ENCODE measurements at places on chromosomes 5 and 9.

DNA sequence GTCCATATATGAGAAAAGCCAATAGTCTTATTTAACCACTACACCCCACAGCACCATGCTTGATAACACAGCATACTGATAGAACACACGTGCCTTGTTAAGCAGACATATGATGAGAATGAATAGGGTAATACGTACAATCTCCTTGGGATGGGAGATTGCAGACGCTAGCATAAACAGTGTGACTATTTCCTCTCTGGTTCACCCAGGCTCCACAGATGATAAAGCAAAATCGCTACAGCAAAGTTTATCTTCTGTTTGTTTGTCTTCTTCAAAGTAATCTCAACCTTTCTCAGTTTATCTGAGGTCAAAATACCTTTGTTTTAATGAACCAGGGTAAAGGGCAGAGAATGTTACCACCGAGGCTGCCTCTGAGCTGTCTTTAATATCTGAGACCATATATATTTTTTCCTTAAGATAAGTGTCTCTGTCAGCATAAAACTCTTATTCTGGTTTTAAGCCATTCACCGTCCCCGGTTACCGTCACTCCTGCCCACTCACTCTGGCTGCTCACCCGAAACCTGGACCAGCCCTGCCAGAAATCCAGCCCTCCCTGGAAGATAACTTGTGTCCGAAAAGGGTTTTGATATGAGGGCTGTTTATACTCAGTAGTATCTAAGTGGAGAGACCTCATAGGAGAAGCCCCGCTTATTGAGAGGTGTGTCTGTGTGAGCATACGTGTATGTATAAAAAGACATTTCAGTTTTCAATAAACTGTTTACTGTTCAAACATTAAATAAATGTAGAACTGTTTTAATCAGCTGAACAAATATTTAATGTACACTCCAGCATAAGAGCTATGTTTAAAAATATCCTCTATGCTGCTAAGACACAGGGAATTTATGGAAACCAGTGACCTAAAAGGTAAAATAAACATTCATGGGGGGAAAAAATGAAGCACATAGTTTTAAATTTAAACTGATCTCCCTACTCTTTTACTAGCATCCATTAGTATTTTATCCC lies 465.4 kb downstream of the RASEF start:
- no peak for DNase-seq

GRCh38 chr5:1974501-1975405 lies 92.0 kb upstream of the IRX4 start:
- DNase-seq: no peak

GRCh38 chr9:17739736-17740135 lies 160.9 kb downstream of the SH3GL2 start:
- DNase-seq: no peak

- no peak for DNase-seq
Observed at GRCh38 chr9:257957-258356, 43.3 kb downstream of the DOCK8 start.

DNA sequence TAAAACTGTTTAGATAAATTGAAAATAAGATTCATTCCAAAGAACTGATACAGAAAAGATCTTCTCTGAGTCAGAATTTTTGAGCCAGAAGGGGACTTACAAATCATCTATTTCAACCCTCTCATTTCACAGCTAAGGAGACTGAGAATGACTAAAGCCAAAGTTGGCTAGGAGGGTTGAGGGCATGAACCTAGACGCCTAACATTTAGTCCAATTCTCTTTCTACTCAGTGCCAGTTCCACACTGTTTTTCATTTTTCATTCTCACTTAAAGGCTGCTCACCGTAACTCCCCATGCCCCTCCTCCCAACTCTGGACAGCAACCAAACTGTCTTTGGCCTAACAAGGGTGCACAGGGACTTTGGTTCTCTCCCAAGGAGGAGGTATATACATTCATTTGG lies 364.0 kb downstream of the NDUFS4 start:
- DNase-seq: no peak

DNA sequence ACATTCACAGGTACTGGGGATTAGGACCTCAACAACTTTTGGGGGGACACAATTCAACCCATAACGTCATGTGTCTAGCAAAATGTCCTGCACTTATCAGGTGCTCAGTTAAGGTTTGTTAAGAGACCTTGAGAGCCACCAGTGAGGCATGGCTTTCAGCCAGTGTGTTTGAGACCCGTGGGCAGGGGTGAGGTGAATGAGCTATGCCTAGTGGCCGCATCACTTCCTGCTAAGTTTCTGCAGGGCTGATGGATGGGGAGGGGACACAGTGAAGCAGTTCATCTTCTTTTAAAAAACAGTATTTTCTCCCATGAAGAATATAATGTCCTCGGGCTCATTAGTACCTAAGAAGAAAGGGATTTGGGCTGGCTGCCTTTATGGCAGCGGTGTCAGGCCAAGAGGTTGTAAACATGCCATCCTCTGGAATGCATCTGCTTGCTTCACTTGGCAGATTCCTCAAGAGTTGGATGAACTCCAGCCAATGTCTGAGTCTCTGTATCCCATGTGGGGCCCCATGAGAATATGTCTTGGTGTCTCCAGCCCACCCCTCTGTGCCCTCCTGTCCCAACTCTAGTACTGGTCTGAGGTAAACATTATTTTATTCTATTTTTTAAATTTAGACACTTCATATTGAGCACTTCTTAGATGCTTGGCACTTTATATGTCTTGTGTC lies 282.2 kb downstream of the CWC27 start:
- no peak for DNase-seq

GRCh38 chr5:138792195-138792790 lies 39.1 kb downstream of the CTNNA1 start:
- DNase-seq: no peak

DNA sequence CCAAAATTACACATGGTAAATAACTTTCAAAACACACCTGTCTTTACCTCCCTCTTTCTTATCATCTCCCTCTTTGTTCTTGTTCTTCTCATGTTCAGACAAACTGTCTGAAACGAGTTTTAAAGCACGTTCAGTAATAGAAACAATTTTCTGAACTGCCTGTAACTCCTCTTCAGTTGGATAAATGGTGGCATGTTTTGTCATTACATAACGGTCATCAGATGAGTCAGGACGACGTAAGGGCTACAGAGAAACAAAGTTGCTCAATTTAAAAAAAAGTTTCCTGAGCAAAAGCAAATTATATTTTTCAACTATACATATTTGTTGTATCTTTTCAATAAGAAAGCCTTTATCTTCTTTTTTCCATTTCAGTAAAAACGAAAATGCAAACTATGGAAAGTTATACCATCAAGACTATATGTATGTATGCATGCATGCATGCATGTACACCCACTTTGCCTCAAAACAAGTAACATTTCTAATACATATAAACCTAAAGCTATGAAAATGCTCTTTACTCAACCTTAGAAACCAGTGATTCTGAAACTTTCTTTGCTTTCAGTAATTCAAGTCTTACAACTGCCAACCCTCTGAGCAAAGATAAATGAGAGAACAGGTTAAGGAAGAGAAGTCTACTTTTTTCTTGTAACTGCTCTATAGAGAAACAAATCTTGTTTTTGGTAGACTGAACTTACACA lies 56.0 kb downstream of the ZFR start:
- no peak for DNase-seq

GRCh38 chr9:26665666-26666065 lies 226.9 kb downstream of the CAAP1 start:
- no peak for DNase-seq

GRCh38 chr5:164091836-164092235 lies 586.4 kb downstream of the MAT2B start:
- DNase-seq: no peak

GRCh38 chr5:64165500-64166200 lies at the start of gene RNF180:
RNF180 (plus strand) TSS chr5:64165843; CDS start chr5:64200808, 34,965 bp downstream.
- DNase-seq: no peak

DNA sequence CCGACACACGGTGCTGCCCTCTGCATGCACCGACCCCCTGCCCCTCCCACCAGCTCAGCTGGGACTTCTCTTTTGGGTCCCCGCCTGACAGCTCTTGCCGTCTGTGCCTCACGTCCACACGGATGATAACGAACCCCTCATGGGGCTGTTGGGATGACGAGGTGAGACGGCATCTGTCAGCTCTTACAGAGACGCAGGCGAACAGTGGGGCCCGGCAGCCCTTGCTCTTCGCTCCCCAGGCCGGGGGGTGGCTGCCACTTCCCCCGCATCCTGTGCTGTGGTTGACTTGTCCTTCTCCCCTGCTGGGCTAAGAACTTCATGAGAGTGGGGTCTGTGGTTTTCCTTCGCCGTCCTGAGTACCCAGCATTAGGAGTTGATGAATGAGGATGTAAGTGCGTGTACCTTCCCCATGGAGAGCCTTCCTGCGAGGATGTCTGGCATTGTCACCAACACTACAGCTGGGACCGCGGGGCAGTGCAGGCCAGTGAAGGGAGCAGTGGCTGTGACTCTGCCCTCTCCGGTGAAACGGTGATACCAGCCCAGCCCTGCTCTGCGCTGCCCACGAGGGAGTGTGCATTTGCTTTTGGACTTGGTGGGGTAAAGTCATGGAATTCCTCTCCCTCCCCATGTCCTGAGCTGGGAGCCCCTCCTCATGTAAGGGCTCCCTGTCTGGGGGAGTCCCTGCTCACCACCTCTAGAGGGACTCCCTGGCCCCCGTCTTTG lies 23.2 kb downstream of the HK3 start:
- DNase-seq: no peak

- DNase-seq: no peak
Observed at GRCh38 chr5:145915970-145916638, 20.3 kb upstream of the SH3RF2 start.

- DNase-seq: no peak
Observed at GRCh38 chr9:134053401-134053871, 14.4 kb downstream of the BRD3 start.

- DNase-seq: no peak
Observed at GRCh38 chr5:149089796-149090195, 26.9 kb upstream of the SH3TC2 start.

DNA sequence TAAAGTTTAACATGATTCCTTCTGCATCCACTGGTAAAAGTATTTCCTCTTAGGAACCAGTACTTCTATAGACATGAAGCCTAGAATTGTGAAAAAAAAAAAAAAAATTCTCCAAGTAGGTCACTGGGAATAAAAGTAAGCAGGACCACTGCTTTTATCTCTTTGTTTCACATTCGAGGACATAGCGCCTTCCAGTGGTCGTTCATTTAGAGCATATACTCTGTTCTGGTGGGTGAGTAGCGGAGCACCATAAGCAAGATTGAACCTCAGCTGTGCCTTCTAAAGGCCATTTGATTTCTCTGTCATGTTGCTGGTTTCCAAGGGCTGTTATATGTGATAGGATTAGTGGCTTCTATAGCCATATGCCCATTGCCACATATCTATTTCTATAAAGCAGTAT lies 393.1 kb downstream of the TMEM232 start:
- no peak for DNase-seq

GRCh38 chr9:117491491-117491890 lies 76.6 kb upstream of the ASTN2 start:
- DNase-seq: no peak

DNA sequence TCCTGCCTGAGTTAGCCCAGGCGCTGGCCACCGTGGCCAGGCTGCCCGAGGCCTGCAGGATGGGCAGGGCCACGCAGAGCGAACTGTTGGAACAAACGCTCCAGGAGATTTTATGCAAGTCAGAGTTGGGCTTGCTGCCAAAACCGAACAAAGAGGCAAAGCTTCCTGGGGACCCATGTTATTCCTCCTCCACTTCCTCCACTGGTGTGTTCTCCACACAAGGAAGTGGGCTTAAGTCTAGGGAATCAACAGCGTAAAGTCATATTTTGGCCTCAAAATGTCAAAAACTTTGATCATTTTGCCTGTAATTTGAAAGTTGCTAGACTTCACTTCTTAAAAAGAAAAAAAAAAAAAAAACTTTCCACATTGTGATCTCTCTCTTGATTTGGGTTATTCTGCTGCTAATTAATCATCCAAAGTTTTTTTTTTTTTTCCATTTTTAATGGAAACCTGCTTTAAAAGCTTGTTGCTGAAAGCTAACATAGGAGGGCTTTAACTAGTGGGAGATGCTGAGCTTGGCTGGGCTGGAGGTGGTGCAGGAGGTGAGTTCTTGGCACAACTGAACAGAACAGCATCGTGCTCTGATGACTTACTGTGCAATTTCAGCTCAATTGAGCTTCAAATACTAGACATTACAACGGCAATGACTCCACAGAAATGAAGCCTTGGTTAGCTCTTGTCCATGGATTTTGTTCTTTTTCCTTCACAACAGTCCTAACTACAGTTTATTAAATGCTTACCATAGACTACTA lies 73.0 kb downstream of the PTPDC1 start:
- DNase-seq: no peak

Data from GOT3 (cell line).